ENCODE measurements at places on chromosomes 3 and 15. TPM values are rescaled to one million over a fixed set of nuclear protein-coding genes. Genes with fewer than 3 reads are reported as not detected.

The FBXO40 gene
- total RNA-seq: 0.03 TPM

The ISLR2 gene
- total RNA-seq: 0.31 TPM

DNA sequence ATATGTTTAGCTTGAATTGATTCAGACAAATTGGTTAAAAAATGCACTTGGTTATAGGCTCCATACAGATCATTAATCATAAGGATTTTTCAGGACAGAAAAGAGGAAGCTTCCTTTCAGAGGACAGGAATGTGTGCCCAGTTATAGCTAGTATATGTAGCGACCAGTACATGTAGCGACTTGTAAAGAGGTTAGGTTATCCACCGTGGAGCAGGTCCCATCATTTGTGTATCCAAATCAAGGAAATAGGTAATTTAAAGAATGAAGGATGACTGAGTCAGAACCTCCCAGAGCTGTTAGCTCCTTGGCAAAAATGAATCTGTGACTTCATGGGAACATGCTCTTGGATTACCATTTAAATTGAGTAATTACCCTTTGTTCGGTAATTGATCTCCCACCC, 15.8 kb upstream of the P2RY12 start:
- H3K4me3 ChIP-seq: no peak overlapping the region
- H3K27me3 ChIP-seq: no peaks in the 10 kb centered on the region
- H3K4me1 ChIP-seq: no peaks in the 10 kb centered on the region
- no peak for DNase-seq

DNA sequence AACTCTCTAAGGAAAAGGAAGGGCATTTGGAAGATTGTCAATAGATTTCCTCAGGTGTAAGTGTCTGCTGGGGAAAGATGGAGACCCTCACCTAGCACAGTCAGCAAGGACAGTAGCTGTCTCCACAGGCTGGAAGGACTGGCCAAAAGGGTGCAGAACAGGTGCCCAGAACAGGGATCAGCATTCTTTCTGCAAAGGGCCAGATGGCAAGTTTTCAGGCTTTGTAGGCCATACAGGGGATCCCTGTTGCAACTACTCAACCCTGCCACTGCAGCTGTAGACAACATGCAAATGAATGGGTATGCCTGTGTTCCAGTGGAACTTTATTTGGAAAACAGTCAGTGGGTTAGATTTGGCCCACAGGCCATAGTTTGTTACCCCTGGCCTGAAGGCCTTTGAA, 8.1 kb downstream of the AGBL1 start:
- H3K4me1 ChIP-seq: peaks cover 7% of the 10 kb centered on the region
- no peaks in the 10 kb centered on the region for H3K27me3 ChIP-seq
- no peaks in the 10 kb centered on the region for H3K36me3 ChIP-seq
- no peak overlapping the region for H3K4me3 ChIP-seq
- no peak for DNase-seq

- H3K4me3 ChIP-seq: no peak overlapping the region
- H3K4me1 ChIP-seq: peaks cover 8% of the 10 kb centered on the region
- no peak for DNase-seq
- H3K27ac ChIP-seq: no peak overlapping the region
- H3K27me3 ChIP-seq: peaks cover 6% of the 10 kb centered on the region
Observed at GRCh38 chr15:66944121-66944520, 121.3 kb upstream of the SMAD3 start.

DNA sequence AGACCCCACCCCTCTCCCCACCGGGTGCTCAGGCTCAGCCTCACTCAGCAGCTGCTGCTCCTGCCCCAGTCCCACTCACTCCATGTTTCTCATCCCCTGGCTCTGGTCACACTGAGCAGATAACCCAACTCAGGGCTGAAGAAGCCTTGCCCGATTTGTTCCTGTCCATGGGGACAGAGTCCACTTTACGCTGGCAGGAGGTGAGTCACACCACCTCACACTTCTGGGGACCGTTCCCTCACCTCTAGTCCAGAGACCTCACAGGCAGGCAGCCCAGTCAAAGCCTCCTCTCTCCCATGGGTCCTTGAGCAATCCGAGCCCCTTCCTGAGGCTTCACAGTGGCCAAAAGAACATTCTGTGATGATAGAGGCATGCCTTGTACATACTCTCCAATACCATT, 1.4 kb downstream of the CIDEC start:
- no peaks in the 10 kb centered on the region for H3K4me1 ChIP-seq
- no peak overlapping the region for H3K4me3 ChIP-seq
- no peak for DNase-seq
- H3K36me3 ChIP-seq: no peaks in the 10 kb centered on the region
- no peaks in the 10 kb centered on the region for H3K27me3 ChIP-seq

- H3K27ac ChIP-seq: no peak overlapping the region
- H3K4me3 ChIP-seq: no peak overlapping the region
- H3K4me1 ChIP-seq: no peaks in the 10 kb centered on the region
Observed at GRCh38 chr3:157362348-157362747, 74.3 kb upstream of the PTX3 start.

The CD80 gene
- 8.6 TPM for total RNA-seq

DNA sequence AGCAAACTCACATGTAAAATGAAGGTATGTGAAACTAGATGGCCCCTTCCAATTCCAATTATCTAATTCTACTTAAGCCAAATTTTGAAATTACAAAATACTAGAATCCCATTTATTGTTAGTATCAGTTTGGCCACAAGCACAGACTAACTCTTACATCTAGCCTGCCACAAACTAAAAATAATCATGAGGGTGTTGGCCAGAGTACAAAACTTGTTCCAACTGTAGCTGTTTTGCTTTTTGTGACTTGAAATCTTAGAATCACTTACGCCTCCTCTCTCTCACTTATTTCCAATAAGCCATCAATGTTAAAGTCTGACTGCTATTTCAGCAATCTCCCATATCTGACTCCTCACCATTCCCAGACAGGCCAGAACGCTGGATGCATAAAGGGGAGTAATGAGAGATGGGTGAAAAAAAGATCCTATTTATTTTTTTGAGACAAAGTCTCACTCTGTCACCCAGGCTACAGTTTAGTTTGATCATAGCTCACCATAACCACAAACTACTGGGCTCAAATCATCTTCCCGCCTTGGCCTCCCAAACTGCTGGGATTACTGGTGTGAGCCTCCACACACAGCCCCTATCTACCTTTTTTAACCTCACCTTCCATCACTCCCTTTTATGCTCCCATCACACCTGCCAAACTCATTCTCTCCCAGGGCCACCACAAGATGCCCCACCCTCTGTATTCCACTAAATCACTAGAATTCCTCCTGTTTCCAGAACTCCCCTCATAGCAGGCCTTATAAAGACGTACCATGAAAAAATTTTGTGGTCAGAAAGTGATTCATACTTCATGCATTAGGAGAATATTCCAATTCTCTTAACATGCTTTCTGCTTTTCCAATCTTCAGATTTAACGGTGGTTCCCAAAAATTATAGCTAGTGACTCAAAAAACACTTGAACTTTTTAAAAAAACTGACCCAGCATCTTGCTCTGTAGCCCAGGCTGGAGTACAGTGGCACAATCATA, 36.5 kb downstream of the ATOSA start:
- peaks cover 9% of the 10 kb centered on the region for H3K4me1 ChIP-seq
- peak; percentile 13 for DNase-seq
- no peak overlapping the region for H3K4me3 ChIP-seq
- no peaks in the 10 kb centered on the region for H3K27me3 ChIP-seq
- peak overlapping the region; percentile 39 for H3K27ac ChIP-seq

The LRRC15 gene
- 1.2 TPM for total RNA-seq

DNA sequence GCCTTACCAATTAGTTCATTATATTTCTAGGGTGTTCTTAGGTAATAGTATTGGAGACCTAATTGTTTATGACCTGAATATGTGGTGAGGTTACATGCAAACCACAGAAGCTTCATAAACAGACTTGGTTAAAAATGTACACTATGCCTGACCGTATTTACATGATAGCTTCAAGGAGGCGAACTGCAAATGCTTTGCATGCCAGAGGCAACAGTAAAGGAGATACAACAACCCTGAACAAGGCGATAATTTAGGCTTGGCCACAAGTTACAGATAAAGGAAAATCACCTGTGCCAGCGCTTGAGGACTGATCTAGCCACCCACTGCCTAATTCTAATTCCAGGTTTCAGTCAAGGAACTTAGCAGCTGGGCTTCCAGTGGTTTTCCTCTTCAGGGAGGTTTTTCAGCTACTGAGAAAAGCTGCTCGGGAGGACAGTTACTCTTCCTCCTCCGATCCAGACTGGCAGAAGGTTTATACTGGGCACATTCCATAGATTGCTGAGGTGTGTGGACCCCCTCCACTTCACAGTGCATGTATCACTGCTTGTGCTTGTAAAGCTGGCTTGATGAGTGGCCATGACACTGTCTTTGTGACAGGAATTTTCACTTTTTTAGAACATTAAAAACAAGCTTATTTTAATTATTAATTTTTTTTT, 95.6 kb downstream of the DHX36 start:
- H3K27me3 ChIP-seq: no peaks in the 10 kb centered on the region
- H3K36me3 ChIP-seq: peaks cover 17% of the 10 kb centered on the region
- DNase-seq: no peak
- no peak overlapping the region for H3K4me3 ChIP-seq

Measured in lung (tissue), 17 donors.